ENCODE measurements at places on chromosomes 3 and 15. TPM values are rescaled to one million over a fixed set of nuclear protein-coding genes. Genes with fewer than 3 reads are reported as not detected.

FBXO40 gene
- total RNA-seq: 0.06 TPM

PGBD4 gene
- 1.8 TPM for total RNA-seq

TPM1 gene
- 469 TPM for total RNA-seq

DAPK2 gene
- total RNA-seq: 59.0 TPM

CCDC54 gene
- total RNA-seq: not detected

CATSPER2 gene
- total RNA-seq: 1.8 TPM

MCTP2 gene
- total RNA-seq: 92.5 TPM

Data from lung (tissue), 17 donors.